Forelimb muscle (tissue), 1 donor: ENCODE measurements at places on chromosomes 2 and 18.

DNA sequence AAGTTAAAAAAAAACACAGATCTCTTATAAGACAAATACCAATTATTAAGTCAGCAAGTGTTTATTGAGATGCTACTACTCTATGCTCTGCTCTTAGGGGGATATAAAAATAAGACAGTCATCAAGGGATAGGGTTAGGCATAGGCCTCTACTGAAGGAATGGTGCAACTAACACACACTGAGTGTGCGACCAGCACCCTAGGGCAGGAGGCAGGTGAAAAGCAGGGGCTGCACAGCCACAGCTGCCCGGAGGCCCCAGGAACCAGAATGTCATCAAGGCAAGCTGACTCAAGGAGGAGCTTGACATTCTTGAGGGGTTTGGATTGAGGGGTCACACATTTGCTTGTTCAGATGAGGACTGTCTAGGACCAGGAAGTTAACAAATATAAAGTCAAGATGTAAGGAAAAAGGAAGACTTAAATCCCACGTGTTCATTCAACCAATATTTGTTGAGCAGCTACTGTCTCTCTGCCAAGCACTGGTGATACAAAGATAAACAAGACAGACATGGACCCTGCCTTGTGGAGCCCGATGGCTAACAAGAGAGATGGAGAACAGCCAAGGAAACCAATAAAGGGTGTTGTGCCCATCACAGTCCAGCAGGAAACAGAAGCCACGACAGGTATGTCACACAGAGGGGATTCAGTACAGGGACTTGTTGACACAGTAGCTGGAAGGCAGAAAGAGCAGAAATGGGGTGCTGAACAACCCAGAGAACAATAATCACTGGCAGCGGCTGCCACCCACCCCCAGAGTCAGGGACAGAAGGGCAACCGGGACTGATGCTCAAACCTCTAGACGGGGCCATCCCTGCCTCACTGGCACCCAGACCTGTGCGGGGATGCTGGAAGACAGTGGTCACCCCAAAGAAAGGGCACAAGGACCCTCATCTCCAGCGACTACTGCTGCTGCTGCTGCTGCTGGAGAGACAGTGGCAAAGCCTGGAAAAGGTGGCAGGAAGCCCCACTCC lies 45.8 kb upstream of the MAL start:
- DNase-seq, result no peak

- DNase-seq, result no peak
These were observed 332.9 kb upstream of the NT5C1B start for GRCh38 chr2:18922276-18922675.

- DNase-seq, result no peak
These were observed 27.3 kb downstream of the DCDC2C start for GRCh38 chr2:3730646-3731045.

DNA sequence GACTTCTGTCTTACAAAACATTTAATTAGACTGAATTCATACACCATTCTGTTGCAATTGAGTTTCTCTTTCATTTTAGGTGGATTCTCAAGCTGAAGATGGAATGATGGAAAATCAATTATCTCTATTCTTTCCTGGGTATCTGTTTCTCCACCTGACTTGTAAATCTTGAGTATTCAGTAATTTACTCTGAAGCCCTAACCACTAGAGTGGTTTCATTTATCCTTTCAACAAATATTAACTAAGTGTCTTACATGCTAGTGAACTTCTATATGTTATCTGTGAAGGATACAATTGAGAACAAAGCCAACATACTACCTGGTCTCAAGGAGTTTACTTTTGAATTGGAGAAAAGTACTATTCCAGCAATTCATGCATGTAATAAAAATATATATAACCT lies 94.1 kb upstream of the ZNF804A start:
- no peak for DNase-seq

GRCh38 chr2:199929262-199929661 lies 18.2 kb downstream of the C2orf69 start:
- no peak for DNase-seq

DNA sequence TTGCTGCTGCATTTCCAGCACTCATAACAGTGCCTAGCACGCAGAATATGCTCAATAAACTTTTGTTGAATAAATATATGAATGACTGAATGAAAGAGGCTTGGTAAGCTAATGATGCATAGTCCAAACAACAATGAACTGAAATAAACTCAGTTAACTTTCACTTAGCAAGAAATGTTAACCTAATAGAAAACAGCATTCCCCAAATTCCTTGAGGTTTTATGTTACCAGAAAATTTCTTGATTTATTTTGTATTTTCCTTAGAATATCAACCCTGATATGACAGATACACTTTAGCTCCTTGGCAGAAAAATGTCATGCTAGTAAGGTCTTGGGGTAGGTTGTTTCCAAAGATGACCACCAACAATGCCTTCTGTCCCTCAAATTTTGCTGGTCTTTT lies 217.4 kb downstream of the KCNE4 start:
- DNase-seq, result no peak

GRCh38 chr2:44360749-44361329 lies 455 bp downstream of the PREPL start:
- DNase-seq, result no peak

DNA sequence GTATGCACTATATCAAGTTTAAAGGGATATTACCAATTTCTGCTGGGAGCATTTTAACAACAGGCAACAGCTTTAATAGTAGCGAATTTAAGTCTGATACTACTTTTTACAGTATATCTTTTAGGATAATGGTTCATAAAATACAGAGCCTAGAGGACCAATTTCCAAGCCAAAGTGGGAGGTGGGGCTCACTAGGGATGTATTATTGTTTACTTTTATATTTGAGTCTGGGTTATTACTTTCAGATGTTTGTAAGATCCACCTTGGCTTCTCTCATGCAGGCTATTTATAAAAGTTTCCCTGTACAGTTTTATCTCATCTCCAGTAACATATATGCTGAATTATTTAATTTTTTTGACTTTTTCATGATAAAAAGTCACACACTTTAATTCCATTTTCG lies 242.0 kb downstream of the CMPK2 start:
- peak; percentile 25 for DNase-seq

DNA sequence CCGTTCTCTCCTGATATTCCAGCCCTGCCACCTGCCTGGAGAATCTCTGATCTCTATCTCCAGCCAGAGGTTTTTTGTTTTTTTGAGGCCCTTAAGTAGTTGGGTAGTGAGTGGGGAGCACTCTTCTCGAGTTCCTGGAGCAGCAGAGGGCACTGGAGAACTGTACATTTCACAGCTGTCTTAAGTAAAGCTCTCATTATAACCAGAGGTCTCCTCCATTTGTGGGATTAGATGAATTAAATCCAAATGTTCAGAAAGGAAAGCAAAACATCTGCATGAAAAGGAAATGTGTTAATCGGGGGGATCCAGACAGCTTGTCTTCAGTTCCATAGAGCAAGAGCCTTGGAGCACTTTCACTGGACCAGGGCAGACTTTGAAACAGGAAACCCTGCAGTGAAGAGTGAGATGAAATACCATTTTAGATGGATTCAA lies 32.8 kb downstream of the AOX1 start:
- DNase-seq, result no peak

- DNase-seq, result no peak
These were observed 1.1 kb downstream of the MYCN start for GRCh38 chr2:15941481-15941850.

GRCh38 chr2:238694136-238694755 lies 153.6 kb upstream of the TWIST2 start:
- DNase-seq, result no peak

- DNase-seq, result no peak
These were observed 126.2 kb downstream of the CAPN13 start for GRCh38 chr2:30681022-30681421.

GRCh38 chr18:52175406-52175805 lies 164.6 kb upstream of the DCC start:
- no peak for DNase-seq

GRCh38 chr2:10345126-10345525 lies 42.4 kb downstream of the HPCAL1 start:
- no peak for DNase-seq

- no peak for DNase-seq
These were observed 305.4 kb downstream of the MTX2 start for GRCh38 chr2:176574484-176575236.

GRCh38 chr18:42548493-42548892 lies 567.0 kb downstream of the RIT2 start:
- no peak for DNase-seq

DNA sequence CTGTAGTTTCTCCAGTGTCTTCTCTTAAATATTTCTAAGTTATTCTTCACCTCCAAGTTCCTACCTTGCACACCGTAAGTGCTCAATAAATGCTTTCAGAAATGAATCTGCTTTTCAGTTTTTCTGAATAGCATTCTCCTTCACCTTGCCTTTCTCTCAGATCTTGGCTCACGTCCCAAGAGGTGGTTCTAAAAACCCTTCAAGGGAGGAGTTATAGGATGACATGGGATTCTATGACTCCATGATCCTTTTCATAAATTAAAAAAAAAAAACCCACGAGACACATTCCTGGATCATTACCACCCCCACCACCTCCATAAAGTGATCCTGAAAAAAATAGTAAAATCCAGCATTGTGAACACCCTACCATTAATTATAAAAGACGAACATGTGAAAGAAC lies 11.7 kb downstream of the KCTD1 start:
- no peak for DNase-seq

DNA sequence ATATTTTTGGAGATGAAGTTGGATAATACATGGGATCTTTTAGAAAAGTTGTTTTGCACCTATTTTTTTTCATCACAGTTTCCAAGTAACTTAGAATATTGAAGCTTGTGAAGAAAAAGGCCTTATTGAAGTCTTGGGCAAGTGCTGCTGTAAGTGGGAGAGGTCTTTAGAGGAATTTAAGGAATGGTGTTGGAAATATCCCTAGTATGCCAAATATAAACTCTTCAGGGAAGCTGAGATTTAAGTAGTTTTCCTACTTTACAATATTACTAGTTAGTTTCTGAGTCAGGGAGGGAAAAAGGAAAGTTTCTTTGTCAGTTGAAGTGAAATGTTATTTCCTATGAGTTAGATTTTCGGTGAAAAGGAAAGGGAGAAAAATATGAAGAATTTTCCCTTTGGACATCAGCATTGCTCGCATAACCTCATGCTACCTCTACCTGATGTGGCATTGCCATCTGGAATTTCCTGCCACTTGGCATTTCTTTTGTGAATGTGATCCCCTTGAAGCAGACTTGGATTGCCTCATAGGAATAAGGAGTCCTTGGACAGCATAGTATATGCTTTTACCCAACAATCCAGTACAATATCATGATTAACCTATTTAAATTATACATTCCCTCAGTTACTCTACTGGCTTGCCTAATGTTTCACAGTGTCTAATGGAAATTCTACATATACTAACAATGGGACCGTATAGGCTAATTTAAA lies 12.1 kb downstream of the PLEKHH2 start:
- DNase-seq, result no peak

GRCh38 chr2:100785626-100786296 lies 34.2 kb upstream of the NPAS2 start:
- DNase-seq, result no peak

DNA sequence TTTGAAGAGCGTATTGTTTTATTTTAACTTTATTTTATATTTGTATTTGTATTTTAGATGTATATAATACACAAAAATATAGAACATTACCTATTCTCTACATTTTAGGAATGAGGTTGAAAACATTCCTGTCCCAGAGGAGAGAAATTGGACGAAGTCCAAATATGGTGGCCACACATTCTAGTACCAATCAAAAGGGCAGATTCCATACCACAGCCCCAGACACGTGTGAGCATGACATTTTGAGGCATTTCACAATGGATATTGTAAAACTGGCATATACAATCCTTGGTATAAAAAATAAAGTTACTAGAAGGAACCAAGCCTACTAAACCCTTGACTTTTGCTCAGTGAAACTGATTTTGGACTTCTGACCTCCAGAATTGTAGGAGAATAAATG lies 50.6 kb downstream of the C2orf76 start:
- no peak for DNase-seq

GRCh38 chr2:106269591-106270291 lies 75.6 kb upstream of the UXS1 start:
- no peak for DNase-seq

GRCh38 chr2:75592030-75592429 lies 31.3 kb upstream of the EVA1A start:
- no peak for DNase-seq

DNA sequence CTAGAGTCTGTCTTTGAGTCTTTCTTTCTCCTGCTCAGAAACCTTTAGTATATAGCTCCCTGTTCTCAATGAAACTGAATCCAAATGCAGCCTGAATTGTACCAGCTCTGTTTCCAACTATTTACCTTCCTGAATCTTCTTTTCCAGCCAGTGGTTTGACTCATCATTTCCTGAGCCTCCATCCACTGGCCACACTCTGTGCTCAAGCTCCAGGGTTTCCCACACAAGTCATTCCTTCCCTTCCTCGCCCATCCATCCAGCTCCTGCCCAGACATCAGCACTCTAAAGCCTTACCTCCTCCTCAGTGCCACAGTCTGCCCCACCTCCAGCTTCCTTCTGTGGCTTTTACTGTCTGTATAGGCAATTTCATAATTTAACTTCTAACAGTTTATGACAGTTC lies 233.6 kb upstream of the RASGRP3 start:
- DNase-seq, result no peak

DNA sequence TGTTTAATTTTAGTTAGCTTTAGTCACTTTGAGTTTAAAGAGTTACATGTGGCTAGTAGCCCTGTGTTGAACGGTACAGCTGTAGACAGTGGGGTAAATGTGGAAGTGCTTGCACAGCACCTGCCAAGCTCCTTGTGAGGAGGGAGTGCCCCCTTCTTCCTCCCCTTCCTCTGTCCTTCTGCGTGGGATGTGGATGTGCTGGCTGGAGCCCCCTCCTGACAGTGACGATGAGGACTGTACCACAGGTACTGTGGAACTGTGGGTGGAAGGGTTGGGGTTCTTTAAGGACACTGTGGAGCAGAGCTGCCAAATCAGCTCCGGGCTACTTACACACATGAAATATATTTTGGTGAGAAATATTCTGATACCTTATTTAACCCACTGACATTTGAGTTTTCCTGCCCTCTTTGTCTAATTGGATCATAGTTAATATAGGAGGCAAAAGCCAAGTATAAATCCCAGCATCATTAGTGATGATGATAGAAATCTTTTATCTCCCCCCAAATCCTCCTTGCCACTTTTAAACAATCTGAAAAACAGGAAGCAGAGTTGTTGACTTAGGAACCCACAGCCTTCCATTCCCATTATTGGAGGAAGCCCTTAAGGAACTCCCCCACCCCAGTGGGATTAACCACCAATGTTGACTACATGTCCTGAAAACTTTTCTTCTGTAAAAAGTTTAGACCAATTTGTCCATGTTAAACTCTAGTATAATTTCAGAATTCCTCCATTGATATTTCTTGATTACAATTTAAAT lies 181.3 kb downstream of the PTPRM start:
- no peak for DNase-seq

DNA sequence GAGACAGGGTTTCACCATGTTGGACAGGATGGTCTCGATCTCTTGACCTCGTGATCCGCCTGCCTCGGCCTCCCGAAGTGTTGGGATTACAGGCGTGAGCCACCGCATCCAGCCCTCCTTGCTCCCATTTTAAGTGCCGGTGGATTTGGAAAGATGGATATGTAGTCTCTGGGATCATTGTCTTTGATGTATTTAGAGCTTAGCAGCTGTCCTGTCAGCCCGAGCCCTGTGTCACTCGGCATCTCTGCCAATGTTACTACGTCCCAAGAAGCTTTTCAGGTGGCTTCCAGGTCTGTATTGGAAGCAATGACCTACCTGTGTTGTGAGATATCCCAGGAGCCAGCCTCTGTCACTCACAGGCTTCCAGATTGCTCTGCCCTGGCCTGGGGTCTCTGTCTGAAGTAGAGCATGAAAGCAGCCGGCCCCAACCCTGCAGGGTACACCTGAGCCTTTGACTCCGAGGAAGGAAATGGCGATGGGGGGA lies 35.3 kb downstream of the MAP4K4 start:
- DNase-seq, result no peak
